ENCODE measurements at places on chromosomes 1 and 21. TPM values are rescaled to one million over a fixed set of nuclear protein-coding genes. Genes with fewer than 3 reads are reported as not detected.

ENO1 gene
- 3,383 TPM for total RNA-seq

RPTN gene
- total RNA-seq, result not detected

DNA sequence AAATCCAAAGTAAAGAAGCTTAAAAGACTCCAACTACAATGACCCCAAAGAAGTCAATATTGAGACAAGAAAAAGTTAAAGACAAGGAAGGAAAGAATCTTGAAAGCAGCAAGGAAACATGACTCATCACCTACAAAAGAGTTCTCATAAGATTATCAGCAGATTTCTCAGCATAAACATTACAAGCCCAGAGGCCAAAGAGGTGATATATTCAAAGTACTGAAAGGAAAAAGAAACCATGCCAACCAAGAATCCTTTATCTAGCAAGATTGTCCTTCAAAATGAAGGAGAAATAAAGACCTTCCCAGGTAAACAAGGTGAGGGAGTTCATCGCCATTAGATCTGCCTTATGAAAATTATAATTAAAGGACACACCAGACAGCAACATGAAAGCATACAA lies 49.8 kb downstream of the CSMD2 start:
- DNase-seq, result no peak

GRCh38 chr21:45309069-45309986 lies 21.6 kb upstream of the POFUT2 start:
- peak; percentile 25 for DNase-seq

DNA sequence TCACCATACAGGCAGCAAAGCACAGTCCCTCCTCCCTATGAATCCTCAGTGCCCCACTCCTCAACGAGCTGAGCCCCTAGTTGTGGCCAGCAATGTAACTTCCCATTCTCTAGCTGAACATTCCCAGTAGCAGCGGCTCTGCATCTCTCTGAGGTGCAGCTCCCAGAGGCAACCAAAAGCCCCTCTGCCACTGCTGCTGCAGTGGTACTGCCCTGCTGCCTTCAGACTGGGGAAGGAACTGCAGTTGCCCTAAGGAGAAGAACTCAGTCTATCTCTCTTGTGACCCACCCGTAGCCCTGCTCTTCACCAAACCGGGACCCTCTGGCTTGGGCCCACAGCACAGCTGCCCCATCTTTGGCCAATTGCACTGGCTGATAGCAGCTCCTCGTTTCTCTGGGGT lies 31.6 kb downstream of the PYHIN1 start:
- DNase-seq, result no peak

GRCh38 chr1:24897263-24898151 lies 32.6 kb downstream of the RUNX3 start:
- no peak for DNase-seq

DNA sequence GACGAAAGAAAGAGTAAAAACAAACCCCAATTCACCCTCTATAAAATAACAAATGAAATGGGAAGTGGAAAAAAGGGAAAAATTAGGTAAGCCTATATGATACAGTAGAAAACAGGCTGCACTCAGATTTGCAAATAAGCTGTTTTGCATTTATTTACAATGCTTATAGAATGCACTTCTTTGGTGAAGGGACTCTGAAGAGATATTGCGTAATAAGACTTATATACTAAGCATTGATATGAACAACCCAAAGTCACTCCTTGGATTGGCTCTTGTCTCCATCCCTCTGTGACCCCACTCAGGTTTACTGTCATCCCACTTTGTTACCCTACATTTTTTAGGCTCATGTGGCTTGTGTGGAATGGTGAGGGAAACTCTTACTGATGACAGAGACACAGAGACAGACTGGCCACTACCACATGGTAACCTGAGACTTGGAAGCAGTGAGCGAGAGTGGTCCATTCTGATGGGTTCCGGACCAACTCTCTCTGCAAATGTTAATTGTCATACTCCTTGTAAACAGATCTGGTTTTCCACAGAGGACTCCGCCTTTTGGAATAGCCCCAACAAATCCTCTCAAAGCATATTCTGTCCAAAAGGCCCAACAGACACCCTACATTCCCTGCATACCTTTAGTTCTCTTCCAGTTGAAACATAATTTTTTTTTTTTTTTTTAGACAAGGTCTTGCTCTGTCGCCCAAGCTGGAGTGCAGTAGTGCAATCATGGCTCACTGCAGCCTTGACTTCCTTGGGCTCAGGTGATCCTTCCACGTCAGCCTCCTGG lies 11.0 kb downstream of the GSTM5 start:
- DNase-seq, result no peak

DNA sequence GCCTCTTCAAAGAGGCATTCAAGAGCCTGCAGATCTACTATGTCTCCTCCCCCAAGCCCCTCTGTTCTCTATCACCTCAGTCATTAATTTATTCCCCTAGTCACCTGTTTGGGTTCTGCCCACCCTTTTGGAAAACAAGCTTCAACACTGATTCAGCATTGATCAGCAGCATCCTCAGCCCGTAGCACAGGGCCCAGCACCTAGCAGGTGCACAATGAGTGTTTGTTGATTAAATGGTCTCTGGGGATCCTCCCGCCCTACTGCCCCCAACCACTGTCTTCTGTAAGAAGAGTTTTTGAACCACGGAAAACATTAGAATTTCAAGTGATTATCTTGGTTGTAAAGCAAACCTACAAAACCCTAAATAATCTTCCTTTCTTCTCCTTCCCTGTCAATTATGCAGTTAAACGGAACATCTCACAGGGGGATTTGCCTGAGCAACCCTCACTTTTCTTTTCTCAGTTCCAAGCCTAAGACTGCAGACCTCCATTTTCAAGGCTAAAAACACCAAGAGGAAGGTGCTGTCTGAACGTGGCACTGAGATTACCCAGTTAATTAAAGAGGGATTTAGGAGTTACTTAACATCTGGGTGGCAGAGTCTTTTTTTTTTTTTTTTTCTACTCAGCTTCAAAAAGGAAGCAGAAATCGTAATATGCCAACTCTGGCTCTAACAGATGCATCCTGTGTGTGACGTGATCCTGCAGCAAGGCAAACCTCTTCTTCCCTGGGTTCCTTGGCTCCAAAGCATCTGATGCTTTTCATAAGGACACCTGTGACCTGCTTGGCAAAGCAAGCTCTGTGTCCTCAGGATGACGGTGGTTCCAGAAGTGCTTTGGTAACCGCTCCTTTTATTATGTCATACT lies 163.0 kb downstream of the KAZN start:
- DNase-seq, result no peak

- DNase-seq, result no peak
Observed at GRCh38 chr1:43870306-43870705, 63.3 kb upstream of the ARTN start.

DNA sequence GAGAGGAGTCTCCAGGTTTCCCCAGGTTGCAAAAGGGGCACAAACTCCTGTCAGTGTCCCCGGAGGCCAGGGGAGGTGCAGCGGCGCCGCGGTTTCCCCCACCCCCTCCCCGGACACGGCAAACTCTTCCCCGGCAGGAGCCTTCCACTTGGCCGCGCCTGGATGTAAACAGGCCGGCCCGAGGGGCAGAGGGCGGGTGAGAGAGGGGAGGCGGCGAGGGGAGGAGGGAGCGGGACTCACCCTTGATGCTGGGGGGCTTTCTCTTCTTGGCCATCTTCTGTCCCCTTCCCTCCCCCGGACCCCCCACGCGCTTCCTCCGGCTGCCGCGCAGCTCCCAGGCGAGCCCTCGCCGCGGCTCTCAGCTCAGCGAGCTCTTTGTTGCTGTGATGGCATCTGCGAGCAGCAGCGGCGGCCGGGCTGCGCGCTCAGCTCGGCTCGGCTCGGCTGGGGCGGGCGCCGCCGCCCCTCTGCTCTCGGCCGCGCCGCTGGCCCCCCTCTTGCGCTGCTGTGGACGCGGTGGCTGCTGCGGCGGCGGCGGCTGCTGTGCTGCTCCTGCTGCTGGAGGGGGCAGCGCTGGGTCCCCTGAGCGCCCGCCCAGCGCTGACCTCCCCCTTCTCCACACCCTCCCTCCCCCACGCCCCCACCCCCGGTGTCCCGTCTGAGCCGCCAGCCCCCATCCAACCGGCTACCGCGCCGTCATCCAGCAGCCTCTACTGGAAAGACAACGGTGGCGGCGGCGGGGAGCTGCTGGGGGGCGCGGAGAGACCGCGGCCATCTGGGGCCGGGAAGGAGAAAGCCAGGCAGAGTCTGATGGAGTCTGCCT lies 4.9 kb upstream of the SLC44A5 start:
- DNase-seq, result no peak

DNA sequence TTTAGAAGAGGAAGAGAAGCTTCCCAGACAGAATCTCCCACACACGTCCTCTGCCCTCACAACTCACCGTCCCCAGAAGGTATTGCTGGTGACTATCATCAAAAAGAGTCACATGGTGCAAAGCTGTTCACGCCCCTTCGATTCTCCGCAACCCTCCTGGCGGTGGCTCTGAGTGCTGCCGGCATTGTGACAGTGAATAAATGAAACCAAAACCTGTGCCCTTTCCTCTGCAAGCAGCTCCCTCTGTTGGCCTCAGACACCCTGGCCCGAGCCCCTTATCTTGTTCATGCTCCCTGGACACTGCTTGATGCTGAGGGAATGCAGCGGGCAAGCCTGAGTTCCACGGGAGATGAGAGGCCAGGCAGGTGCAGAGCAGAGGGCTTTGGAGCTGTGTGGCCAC lies 510.3 kb downstream of the NPHP4 start:
- peak; percentile 1 for DNase-seq
